MV-4-11 (cell line): ENCODE measurements at places on chromosomes 11 and 22.

DNA sequence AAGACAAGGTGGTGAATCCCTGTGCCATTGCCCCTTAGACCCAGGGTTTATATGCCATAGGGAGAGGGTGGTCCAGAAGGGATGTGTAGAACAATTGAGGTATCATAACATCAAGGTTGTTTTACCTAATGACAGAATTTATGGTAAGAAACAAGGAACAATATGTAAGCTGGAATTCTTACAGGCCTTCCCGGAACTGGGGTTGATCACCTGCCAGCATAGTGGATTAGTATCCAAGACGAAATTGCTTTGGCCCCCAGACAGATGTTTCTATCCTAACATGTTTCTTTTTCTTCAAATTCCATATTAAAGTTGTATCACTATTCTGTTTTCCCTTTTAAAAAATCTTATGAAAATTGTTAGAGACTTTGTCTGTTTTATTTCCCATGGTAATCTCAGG is 343.8 kb upstream of the ANO3 start:
- no peak for DNase-seq

GRCh38 chr11:75603791-75604736 is 42.0 kb downstream of the SERPINH1 start:
- no peak for DNase-seq

GRCh38 chr11:88203604-88204003 is 28.4 kb upstream of the RAB38 start:
- DNase-seq: no peak

DNA sequence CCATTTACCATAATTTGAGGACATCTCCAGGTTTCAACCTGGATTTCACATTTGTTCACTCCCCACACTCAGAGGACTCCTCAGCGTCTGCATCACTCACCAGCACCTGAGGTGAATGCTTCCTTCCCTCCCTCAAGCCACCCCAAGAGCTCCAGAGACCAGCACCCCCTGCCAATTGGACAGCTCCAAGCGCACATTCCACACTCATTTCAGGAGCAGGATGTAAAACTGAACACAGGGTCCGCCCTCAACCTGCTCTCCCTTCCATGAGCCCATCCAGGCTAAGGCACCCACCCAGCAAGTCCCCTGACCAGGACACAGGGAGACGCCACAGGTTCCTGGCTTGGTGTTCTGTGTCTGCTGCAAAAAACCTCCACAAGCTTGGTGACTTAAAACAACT is 3.9 kb downstream of the SCGB1D1 start:
- no peak for DNase-seq

- no peak for DNase-seq
These were observed 1297.0 kb downstream of the BRD1 start for GRCh38 chr22:48530666-48531065.

DNA sequence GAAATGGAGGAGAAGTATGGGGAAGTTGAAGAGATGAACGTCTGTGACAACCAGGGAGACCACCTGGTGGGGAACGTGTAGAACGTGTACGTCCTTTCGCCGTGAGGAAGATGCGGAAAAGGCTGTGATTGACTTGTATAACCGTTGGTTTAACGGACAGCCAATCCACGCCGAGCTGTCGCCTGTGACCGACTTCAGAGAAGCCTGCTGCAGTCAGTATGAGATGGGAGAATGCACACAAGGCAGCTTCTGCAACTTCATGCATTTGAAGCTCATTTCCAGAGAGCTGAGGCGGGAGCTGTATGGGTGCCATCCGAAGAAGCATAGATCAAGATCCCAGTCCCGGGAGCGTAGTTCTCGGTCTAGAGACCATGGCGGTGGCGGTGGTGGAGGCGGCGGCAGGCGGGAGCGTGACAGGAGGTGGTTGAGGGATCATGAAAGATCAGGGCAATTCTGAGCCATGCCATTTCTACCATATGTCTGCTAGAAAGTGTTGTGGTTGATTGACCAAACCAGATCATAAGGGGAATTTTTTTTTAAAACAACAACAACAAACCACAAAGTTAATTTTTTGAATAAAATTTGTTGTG is 36.8 kb upstream of the PHOX2A start:
- DNase-seq: no peak

- DNase-seq: no peak
These were observed 139.4 kb downstream of the SPATA19 start for GRCh38 chr11:133705873-133706272.

DNA sequence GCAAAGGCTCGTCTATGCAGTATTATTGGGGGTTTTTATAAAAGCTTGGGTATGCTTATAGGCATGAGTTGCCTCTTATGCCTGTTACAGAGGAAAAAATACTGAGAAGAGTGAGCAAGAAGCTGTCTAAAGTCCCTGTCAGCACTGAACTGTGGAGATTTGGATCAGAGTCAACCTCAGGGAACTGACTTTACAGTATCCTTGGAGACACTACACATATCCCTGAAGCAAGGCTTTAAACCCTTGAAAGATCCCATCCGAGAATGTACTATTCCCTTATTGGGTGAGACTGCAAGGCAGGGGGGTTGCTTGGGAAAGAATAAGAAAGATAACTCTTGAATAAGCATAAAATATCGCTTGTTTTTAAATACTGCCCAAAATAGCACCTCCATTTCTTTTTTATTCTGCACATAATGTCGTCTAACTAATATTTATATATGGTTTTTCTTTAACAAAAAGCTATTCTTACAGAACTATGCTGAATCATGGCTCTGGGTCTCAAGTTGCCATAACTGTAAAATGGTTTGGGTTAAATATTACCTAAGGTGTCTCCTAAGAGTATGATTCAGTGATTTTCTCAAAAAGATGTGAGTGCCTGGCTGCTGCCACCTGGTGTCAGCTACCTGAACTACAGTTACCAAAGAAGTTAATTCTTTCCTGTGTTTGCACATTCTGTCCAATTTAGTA is 1062.8 kb downstream of the DLG2 start:
- peak; percentile 16 for DNase-seq

- no peak for DNase-seq
These were observed 1.5 kb downstream of the PRR33 start for GRCh38 chr11:1889941-1890855.

- no peak for DNase-seq
These were observed 72.1 kb downstream of the BUD13 start for GRCh38 chr11:116700586-116701220.

DNA sequence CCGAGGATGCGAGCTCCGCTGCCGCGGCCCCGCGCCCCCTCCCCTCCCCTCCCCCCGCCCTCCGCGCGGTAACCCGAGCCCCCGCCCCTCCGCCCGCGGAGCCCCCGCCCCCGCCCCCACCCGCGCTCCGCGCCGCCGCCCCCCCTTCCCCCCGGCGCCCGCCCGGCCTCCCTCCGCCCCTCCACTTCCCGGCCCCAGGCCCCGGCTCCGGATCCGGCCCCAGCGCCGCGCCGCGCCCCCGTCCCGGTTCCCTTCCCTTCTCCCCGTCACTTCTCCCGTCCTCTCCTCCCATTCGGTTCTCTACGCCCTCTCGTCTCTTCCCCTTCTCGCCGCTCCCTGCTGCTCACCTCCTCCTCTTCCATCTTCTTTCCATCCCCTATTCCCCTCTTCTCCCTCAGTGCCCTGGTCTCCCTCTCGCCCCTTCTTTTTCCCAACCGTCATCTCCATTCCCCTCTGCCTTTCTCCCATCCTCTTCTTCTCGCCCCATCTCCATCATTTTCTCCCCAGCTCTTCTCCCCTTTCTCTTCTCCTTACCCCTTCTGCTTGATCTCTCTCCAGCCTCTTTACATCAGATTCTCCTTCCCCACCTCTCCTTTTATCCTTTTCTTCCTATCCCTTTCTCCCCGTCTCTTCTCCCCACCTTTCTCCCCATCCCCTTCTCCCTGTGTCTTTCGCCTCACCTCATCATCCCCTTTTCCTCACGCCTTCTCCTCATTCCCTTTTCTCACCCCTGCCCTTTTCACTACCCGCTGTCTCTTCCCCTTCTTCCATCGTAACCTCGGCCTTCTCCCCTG is at the start of gene DCHS1:
TSS of gene DCHS1 (minus strand) at position 20 of the 794 bp plus-strand sequence. CDS start 14,196 bp downstream, outside the sequence.
- no peak for DNase-seq

DNA sequence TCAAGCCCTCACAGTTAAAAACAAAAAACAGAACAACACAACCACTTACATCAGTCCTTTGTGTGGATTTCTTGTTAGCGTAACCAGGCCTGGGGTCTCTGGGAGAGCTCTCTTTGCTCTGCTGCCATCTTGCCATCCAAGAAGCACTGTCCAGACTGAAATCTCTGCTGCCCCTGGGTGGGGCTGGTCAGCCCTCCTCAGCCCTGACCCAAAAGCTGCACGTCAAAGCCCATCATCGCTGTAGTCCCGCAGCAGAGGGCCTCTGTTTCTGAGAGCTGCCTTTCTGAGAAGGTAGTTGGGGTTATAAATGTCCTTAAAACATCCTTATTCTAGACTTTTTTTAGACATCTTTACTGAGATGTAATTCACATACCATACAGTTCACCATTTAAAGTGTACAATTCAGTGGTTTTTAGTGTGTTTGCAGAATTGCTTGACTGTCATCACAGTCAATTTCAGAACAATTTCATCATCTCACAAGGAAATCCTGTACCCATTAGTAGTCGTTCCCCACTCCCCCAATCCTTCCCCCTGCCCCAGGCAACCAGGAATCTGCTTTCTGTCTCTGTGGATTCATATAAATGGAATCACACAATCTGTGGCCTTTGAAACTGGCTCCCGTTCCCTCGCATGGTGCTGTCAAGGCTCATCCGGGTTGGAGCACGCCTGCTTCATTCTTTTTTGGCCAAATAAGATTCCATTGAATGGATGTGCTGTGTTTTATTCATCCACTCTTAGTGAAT is 94.9 kb downstream of the TBC1D22A start:
- DNase-seq: no peak

DNA sequence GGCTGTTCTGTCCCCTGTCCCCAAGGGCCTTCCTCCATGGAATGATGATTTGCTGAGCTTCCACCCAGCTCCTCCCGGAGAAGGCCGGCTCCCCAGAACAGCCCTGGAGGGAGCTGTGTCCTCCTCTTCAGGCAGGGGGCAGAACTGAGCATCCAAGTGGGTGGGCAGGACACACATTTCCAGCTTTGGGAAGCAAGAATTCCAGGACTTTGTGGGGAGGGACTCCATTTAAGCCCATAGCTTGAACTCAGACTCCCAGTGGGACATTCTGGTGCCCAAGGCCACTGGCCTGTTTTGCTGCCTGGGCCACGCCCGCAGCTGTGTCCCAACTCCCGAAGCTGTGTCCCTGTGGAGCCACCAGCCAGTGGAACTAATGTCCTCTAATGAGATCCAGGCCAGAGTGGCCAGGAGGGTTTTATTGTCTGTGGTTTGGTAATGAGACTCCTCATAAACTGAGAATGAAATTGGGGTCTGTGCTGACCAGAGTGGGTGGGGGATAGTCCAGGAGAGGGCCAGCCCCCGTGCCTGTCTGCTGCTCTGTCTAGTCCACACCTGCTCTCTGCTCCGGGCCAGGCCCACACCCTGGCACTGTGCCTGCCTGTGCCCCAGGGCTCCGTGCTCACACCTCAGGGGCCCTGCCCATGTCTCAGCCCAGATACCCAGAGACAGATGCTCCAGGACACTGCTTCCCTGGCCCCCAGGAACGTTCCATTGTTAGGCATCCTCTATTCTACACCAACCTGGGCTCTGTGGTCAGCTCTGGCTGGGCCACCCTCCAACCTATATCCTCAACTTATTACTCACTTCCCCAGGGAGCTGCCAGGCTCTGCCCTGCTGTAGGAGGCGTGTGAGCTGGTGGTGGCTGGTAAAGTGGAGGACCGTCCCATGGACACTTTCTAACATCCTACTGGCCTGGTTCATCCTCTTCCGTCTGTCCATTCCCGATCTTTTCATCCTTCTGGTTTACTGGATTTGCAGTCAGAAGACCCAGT is 7.6 kb downstream of the NECTIN1 start:
- no peak for DNase-seq

DNA sequence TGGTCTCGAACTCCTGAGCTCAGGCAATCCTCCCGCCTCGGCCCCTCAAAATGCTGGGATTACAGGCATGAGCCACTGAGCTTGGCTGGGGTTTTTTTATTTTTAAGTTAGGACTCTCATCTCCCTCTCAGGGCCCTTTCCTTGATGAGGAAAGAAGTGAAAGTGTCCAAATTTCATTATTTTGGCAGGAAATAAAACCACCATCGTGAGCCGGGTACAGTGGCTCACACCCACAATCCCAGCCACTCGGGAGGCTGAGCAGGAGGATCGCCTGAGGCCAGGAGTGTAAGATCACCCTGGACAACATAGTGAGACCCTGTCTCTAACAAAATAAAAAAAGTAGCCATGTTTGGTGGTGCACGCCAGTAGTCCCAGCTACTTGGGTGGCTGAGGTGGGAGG is 99.4 kb downstream of the FBXO7 start:
- peak; percentile 64 for DNase-seq

DNA sequence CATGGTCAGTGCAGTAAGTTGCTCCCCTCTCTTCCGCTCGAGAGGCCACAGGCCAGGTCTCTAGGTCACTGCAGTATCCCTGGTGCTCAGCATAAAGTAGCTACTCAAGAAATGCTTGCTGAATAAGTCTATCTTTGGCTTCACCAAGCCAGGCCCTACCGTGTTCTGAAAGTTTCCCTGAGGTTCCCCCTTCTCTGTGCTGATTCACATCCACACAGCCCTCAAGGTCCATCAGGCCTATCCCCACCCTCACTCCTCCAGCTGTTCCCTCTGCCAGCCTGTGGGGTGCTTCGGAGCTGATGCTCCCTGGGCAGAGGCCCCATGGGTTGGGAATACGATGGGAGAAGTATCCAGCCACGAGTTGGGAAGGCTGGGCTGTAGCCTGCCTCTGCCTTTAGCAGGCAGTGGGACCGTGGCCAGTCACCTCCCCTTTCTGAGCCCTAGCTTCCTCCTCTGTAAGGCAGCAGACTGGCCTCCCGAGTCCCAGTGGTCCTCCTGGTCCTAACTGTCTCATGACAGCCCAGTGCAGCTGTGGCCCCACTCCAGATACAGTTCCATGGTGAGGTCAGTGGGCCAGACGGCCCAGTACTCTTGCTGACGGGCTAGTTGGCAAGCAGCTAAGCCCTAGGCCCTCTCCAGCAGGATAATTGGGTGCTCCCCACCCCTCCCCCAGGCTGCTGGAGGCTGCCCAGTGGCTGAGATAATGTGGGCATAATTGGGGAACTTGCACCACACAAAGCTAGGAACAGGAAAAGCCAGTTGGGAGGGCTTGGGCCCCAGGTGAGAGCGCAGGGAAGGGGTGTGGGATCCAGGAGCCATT is 48.2 kb downstream of the NECTIN1 start:
- DNase-seq: peak; percentile 28

- no peak for DNase-seq
These were observed 3.3 kb upstream of the GRAMD1B start for GRCh38 chr11:123426789-123427188.

DNA sequence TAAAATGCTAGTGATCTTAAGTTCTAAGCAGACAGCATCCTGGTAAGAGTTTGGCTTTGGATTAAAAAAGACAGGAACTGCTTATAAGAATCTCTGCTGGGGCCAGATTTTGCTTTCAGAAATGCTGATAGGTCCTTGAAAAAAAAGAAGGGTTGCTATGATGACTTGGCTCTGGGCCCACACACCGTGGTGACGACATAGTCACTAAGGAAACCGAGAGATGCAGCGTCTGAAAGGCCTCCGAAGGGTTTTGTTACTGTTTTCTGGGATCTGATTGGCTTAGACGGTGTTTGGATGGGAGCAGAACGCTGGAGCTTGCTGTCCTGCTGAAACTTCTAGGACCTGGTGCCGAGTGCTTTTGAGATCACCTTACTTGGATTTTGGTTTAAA is 8.4 kb downstream of the FAM118A start:
- DNase-seq: peak; percentile 46

- no peak for DNase-seq
These were observed 7.3 kb downstream of the RTN4RL2 start for GRCh38 chr11:57467508-57468157.
